ENCODE measurements at places on chromosomes 12 and 14.
A peak's percentile ranks its signal among the peaks of the same experiment; 100 is the strongest.

- DNase-seq, result peak; percentile 68
These were observed at the start of gene AKT1 for GRCh38 chr14:104794993-104795780. Gene AKT1 (minus strand): TSS chr14:104795748. CDS start chr14:104792643, 3,105 bp downstream.

DNA sequence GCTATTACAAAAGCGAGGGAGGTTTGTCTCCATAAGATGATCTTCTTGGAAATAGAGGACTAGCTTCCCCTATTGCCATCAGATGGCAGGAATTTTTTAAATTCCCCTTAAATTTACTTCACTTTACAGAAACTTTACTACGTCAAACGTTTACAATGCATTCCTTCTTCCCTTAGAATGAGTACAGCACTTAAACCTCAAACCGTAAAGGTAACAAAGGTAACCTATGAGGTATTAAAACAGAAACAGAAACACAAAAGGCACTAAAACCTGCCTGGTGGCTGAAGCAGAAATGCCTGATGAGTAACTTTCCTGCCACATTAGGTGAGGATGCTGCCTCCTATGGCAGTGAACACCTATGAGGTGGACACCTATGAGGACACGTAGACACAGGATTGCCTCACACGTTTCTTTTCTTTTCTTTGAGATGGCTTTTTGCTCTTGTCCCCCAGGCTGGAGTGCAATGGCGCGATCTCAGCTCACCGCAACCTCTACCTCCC, 25.0 kb downstream of the DIO2 start:
- DNase-seq, result no peak

DNA sequence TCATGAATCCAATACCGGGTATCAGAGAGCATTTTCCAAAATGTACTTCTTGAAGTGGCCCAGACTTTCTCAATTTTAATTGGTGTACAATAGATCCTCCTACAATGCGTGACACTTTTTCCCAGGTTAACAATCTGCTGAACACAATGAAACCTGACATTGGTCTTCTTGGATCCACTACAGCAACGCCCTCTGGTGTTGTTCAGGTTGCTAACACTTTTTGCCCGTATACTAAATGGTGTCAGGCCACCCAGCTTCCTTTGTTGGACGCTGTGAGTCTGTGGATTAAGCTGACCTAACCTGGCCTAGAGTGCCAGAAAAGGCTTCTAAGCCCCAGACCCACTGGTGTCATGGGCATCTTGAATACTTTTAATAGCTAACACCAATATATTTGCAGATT, 89.2 kb downstream of the KCNK10 start:
- no peak for DNase-seq

- DNase-seq, result no peak
These were observed 217.8 kb downstream of the TMEM117 start for GRCh38 chr12:44053549-44054127.

GRCh38 chr12:104630230-104630670, 173.5 kb downstream of the CHST11 start:
- DNase-seq, result no peak

GRCh38 chr12:104608998-104609397, 152.2 kb downstream of the CHST11 start:
- DNase-seq, result no peak

- no peak for DNase-seq
These were observed 490.3 kb downstream of the APAF1 start for GRCh38 chr12:99135376-99135775.

- DNase-seq, result no peak
These were observed 6.0 kb upstream of the SLC22A17 start for GRCh38 chr14:23358553-23359166.

- no peak for DNase-seq
These were observed 216.6 kb downstream of the RAD51B start for GRCh38 chr14:68036202-68036601.

GRCh38 chr12:47900131-47901062, 4.4 kb downstream of the VDR start:
- DNase-seq, result no peak

DNA sequence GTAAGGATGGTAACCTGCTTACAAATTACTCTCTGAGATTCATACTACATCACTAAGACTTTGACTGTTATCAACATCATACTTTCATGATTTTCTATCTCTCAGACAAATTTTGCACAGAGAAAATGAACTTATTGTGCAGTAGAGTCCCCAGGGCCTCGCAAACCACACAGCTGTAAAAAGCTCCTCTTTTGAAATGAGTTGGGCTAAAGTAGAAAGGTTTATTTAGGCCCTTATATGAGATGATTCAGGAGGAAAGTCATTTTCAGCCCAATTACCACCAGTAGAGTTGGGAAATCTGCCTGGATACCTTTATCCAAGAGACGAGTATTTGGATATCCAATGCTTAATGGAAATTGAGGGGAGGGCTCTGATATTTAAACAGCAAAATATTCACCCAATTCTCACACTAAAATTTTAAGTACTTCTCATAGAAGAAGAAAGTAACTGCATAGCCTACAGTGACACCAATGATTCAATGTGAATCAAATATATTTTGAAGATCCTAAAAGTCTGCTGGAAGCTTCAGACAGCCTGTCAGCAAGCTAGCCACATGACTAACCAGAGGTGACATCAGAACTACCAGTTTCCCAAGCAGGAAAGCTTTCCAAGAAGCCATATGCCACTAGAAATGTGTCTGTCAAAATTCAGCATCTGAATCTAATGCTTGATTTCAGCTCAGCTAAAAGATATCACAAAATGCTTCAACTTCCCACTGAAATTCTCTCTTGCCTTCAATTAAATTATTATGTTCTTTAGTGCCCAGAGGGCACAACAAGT, 190.1 kb upstream of the SYT1 start:
- DNase-seq, result no peak

GRCh38 chr14:68843471-68844209, 50.8 kb upstream of the ZFP36L1 start:
- peak; percentile 90 for DNase-seq

DNA sequence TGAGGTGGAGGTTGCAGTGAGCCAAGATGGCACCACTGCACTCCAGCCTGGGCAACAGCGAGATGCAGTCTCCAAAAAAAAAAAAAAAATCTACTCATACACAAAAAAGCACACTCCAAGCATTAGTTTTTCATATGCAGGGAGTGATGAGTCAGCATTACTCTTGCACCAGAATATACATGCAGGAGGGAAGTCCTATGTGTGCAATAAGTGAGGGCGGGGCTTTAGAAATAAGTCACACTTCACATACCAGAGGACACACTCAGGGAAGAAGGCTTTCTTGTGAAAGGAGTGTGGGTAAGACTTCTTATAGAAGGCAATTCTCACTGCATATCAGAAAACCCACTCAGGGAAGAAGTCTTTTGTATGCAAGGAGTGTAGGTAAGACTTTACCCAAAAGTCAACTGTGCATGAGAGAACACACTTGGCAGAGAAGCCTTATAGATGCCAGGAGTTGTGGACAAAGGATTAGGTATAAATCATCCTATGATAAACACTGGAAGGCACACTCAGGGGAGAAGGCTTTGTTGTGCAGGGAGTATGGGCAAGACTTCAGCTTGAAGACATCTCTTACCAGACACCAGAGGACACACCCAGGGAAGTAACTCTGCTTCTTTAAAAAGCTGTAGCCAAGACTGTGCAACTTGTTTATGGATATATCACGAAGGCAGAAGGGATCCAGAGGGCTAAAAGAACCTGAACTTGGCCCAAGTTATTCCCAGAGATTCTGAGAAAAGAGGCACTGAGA, 50.5 kb downstream of the ATF7 start:
- DNase-seq, result no peak

GRCh38 chr14:56491299-56492285, 88.0 kb upstream of the TMEM260 start:
- peak; percentile 52 for DNase-seq

DNA sequence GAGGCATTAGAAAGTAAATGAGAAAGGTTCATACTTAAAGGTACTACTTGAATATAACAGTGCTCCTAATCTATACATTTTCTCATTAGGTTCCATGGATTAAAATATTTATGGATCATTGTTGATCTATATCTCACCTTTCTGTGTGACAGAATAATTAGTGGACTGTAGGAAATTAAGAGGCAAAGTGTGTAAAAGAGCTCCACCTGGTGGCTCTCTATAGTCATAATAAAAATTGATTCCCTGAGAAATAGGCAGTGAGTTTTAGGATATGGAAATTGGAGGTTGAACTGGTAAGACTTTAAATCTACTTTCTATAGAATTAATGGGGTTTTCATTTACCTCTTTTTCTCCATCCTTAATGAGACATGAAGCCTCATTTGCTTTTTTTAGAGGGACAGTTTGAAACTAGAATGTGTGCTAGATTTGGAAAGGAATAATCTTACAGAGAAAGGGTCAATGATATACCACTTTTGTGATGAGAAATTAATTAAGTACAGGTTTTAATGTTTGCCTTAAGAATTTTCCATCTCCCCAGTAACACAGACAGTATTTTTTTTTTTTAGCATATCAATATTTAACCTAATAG, 11.8 kb upstream of the DERA start:
- DNase-seq, result no peak

DNA sequence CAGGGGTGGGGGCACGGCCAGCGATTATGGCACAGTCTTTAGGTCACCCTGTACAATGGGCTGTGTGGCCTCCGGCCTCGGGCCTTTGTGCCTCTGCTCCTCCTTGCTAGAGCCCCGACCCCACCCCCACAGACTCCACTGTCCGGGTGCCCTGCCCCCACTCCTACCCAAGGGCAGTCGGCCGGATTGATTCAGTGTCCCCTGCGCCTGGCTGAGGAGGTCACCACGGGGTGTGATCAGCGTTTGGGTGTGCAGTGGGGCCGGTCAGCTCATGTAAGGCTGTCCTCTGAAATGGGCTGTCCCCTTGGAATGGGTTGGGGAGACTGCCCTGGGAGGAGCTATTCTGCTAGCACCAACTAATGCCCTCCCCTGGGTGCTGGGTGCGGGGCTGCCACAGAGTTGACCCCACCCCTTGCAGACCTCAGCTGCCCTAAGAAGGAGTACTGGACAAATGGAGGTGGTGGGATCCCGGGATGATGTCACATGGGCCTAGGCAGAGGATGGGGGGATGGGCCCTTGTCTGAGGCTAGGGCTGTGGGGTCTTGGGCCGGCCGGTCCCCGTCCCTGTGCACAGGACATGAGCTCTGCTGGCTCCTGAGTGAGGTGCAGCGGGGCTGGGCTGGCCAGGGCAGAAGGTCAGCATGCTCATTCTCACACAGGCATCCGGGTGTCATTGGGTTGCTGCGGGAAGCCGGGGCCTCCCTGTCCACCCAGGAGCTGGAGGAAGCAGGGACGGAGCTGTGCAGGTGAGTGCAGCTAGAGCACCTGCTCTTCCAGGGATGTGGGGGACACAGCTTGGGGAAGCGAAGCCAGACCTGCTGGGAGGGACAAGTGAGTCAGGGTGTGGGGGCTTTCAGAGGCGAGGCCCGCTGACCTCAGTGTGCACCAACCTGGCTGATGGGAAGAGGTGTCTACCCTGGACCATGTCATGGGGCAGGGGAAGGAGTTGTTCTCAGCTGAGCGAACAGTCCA, 23.4 kb downstream of the ASPG start:
- no peak for DNase-seq

DNA sequence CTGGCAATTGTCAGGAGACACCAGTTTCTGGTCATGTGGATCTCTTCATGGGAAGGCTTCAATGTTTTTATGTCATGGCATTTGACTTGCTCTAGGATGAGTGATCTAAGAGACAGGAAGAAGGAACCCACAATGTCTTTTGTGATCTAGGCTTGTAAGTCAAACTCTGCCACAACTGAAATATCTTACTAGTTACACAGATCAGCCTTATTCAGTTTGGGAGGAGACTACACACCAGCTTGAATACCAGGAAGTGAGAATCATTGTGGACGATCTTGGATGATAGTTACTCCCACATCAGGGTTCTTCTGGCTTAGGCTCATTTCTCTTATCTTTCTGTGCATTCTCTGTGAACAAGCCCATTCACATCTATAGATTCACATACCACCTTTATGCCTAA, 236.2 kb upstream of the FBXO33 start:
- DNase-seq, result no peak

DNA sequence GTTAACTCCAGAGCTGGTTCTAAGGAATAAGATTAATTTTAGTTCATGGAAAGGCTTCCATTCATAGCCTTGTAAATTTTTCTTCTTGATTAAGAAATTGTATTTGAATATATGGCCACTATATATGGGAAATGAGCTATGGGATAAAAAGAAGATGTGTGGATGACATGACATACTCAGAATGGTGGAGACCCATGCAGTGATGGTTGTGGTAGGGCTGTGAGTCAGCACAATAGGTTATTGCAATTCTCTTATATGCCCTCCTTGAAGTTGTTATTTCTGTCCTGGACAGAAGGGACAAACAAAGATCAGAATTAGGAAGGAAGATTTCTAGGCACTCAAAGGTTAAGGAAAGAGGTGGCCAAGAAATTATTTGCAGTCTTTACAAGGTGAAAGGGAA, 21.5 kb downstream of the RASSF9 start:
- no peak for DNase-seq

- no peak for DNase-seq
These were observed 95.9 kb downstream of the TTC7B start for GRCh38 chr14:90720336-90720735.

DNA sequence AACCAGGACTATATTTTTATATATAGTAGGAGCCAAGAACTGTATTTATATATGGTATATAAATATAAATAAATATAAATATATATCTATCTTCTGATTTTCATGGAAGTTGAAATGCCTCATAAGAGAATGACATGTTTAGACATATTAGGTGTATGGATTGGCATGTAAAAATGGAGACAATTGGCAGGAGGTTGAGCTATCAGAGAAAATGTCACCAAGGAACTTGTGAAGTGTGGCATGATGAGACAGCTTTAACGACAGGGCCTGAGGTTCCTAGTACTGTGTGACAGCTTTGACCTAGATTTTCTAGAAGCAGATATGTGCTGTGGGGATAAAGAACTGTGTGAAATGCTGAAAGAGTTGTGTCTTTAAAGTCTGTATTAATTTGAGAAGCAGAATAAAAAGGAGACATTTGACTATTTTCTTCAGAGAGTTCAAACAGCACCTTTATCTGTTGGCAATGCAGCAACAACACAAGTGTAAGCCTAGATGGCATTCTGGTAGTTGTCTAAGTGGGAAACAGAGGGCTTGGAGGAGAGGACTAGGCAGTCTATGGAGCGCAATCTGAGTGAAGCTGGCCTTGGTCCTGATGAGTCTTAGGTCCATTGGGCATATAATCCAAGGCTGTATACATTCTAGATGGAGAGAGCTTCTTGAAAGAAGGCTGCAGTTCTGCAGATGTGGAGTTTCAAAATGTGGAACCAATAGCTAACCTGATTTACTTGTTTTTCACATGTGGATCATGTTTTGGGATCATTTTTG, 47.7 kb upstream of the MDGA2 start:
- no peak for DNase-seq

DNA sequence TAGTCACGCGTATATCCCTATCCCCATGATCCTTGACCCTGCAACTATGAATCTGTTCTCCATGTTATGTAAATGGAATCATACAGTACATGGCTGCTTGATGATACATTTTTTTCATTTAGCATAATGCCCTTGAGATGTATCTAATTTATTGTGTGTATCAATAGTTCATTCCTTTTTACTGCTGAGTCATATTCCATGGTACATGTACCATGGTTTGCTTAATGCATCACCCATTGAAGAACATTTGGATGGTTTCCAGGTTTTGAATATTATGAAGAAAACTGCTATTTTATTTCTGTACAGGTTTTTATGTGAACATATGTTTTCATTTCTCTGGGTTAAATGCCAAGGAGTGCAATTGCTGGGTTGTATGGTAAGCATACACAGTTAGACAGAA, 4.0 kb upstream of the RNASE10 start:
- DNase-seq, result no peak
